ENCODE measurements at places on chromosomes 7 and 10.

GRCh38 chr7:158655931-158656441 lies 48.6 kb downstream of the NCAPG2 start:
- no peak for DNase-seq

DNA sequence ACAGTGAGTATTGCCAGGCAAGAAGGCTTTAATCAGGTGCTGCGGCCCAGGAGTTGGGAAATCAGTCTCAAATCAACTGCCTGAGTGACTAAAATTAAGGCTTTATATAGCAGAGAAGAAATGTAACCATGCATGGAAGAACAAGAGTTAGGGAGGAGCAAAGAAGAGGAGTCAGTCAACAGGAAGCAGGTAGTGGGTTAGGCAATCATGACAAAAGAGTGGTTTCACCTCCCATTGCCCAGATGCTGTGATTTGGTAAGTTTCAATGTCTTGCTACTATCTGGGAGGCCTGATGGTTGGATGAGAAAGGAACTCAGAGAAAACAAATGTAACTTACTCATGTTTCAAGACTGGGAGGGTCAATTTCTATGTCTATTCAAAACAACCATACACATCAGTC lies 998.3 kb downstream of the GATA3 start:
- DNase-seq = no peak

DNA sequence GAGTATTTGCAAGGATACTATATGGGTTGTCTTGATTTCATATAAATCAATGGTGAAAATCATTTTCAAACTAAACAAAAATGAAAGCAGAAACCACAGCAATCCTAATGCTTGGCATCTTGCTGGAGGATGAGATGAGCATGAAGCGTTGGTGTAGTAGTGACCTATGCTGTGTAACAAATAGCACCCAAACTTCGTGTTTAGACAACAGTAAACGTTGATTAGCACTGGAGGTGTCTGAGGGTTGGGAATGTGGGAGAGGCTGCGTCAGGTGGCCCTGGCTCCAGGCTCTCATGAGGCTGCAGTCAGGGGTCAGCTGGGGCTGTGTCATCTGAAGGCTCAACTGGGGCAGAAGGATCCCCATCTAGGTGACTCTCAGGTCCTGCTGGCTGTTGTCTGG lies 67.8 kb downstream of the MICALL2 start:
- peak; percentile 77 for DNase-seq

GRCh38 chr10:91672021-91672608 lies 39.2 kb upstream of the PPP1R3C start:
- peak; percentile 27 for DNase-seq

- no peak for DNase-seq
Measured at GRCh38 chr7:88259656-88260380, 40.0 kb upstream of the SRI start.

DNA sequence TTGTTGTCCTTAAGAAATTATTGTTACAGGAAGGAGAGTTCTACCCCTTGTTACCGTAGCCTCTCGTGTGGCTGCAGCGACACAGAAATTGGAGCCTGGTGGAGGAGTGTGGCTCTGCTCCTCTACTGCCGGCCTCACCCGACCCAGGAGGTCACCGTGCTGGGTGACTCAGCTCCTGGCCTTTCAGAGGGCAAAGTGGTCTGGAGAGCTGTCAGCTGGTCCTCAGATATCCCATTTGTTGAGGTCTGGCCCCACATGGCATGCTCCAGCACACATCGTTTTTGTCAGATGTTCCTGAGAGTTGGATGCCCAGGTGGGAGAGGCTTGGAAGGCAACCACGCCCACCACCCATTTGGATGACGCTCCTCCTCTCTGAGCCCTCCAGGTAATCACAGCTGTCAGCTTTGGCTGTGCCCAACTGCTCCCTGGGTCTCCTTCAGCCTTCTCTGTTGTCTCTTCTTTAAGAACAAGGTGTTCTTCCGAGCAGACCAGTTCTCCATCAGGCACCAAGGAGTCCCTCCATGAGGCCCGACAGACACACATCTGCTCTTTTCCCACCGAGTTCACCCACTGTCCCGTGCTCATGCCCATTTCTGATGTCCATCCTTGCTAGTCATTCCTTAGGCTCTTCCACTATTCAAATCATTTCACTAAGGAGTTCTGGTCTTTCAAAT lies 80.3 kb downstream of the RAMP3 start:
- no peak for DNase-seq

- no peak for DNase-seq
Measured at GRCh38 chr10:110672580-110672919, 28.4 kb downstream of the RBM20 start.

DNA sequence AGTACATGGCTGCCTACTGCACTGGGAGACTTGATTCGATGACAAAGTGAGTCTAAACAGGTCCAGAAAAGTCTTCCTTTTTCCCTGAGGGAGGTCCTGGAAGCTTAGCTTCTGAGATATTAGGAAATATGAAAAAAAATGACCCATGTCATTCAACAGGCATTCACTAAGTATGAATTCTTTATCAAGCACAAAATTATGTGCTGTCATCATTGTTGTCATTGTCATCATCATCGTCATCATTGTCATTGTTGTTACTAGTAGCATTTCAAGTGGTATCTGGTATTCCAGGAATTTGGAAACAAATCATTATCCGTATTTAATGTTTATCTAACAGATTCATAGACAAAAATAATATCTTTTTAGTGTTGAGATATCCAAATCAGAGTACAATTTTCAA lies 49.7 kb upstream of the HECTD2 start:
- DNase-seq = no peak

- DNase-seq = no peak
Measured at GRCh38 chr10:95783741-95784140, 27.8 kb downstream of the ENTPD1 start.

DNA sequence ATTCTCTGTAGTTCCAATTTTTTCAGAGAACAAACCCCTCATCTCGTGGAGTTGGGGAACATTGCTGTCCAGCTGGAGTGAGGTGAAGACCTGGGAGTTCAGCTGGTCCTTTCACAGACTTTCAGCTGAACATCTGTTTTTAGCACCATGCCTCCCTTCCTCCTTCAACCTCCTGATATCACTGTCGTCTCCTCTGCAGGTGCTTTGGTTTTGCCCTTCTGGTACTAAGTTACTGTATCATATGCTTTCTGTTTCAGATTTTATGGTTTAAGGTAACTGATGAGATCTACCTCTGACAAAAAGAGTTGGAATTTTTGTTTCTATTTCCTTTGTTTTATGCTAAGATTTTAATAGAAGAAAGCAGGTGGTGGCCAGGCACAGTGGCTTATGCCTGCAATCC lies 102.9 kb downstream of the ZNF438 start:
- no peak for DNase-seq

GRCh38 chr10:133087045-133087678 lies 562 bp upstream of the ADGRA1 start:
- no peak for DNase-seq

GRCh38 chr7:99558306-99559174 lies at the start of gene ZNF655:
TSS of gene ZNF655 (plus strand) at chr7:99558642. CDS start at chr7:99560560, 1,918 bp downstream.
- peak; percentile 97 for DNase-seq

DNA sequence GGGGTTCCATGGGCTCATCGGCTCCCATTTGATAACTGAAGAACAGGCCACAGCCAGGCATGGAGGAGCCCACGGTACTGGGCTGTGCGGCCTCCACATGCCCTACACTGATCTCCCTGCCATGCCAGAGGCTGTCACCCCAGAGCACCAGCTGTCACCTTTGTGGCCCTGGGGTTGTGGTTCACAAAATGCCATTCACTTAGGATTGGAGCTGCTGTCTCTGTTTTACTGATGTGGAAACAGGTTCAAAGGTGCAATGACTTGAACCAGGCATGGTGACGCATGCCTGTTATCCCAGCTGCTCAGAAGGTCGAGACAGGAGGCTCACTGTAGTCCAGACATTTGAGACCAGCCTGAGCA lies 4.3 kb upstream of the UPK3B start:
- DNase-seq = peak; percentile 60

DNA sequence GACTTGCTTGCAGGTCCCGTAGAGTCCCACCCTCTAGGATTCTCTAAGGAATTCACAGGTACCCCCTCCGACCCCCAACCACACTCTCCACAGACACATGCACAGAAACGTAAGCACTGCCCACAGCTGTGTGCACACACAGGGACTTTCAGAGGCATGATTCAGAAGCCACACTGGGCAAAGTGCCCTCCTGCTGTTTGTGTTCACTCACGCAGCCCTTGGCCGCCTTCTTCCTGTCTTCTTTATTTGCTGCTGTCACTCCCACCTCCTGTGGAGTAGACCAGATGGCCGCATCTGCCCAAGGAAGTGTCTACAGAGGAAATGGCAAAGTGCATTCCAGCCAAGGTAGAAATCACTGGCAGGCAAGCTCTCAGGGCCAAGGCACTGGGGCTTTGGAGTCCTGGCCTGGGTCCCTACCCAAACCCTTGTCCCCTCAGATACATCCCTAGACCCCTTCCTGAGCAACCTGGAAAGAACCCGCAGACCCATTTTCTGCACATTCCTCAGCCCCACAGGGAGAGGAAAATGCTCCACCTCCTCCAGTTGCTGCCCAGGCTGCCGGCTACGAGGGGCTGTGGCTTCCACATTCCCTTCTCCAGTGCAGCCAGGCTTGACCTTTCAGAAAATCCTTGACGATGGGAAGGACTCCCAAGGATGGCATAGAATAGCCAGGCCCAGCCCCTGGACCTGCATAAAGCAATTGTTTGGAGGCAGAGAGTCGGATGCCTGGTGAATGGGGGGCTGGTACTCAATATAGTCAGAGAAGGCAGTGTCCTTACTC lies 21.6 kb upstream of the GIMAP8 start:
- no peak for DNase-seq

DNA sequence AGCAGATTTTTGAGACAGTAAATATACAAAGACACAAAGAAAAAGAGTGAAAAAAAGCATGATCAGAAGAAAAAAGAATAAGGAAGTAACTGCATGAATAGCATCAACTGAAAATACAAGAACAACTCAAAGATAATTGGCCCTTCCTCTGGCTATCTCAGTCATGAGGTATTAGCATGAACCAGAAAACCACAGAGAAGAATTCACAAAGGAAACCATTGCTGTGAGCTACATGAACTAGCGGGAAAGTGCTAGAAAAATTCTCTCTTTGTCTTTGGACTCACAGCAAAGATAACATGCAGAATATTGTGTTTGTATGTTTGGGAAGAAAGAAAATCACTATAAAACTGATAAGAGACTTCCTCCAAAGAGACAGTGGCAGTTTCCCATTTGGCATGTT lies 82.9 kb downstream of the SORCS1 start:
- DNase-seq = no peak

DNA sequence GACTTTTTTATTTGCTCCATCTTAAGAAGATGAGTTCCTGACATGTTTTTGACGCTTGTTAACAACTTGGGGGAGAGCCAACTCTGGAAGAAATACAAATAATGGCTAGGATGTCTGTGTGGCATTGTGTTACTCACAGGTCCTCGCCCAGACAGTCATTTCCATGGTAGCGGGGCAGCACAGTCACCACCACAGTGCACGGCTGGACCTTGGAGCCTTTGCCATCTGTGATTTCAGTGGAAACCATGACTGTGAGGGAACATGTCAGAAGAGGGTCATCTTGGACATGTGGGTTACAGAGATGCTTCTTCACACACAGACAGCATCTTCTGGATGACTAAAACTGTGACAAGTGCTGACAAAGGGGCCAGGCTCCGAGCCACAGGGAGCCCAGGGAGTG lies 74.5 kb downstream of the PKD1L1 start:
- DNase-seq = peak; percentile 82

GRCh38 chr10:129466703-129467358 lies at the start of gene MGMT:
TSS of gene MGMT (plus strand) at chr10:129467241.
- DNase-seq = peak; percentile 99

- DNase-seq = no peak
Measured at GRCh38 chr10:115882021-115882420, 391.0 kb downstream of the GFRA1 start.

DNA sequence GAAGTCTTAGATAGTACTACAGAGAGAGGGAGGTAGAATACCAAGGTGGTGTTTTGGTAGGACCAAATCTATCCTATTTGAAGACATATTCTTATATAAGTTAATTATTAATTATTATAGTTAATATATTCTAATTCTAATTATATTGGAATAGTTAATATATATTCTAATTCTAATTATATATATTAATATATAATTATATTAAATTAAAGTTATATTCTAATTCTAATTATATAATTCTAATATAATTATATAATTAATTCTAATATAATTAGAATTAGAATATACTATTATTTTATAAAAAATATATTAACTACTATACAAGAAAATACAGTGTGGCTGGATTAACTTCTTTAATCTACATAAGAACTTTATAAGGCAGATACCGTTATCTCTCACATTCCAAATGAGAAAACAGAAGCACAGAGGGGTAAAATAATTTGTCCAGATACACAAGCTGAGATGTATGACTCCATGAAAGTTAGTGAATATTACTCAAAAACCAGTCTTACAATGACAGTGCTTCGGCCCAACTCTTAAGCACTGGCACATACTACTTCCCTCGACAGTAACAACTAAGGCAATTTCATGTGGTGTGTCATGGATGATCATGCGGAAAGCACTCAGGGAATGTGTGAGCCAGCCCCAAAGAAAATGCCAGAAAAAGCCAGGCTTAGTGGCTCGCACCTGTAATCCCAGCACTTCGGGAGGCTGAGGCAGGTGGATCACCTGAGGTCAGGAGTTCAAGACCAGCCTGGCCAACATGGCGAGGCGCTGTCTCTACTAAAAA lies 42.6 kb downstream of the TYW1B start:
- DNase-seq = peak; percentile 64

DNA sequence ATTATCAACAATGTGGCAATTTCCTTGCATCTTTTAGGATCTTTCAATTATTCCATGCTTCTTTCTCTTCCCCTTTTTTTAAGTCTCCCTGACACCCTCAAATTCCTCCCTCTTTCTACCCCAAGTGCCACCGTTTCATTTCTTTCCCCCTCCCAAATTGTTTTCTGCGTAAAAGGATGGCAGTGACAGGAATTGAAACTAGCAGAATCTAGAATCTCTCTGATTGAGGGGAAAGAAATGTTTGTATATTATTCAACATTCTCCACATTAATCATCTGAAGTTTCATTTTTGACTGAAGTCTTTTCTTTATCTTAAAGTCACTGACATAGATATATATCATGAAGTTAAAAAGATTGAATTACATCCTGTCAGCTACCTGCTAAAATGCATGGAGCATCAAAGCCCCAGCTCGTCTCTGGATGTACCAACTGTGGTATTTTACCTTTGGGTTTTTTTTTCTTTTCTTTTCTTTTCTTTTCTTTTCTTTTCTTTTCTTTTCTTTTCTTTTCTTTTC lies 633.5 kb downstream of the SORCS3 start:
- no peak for DNase-seq

GRCh38 chr10:78623578-78624215 lies 445.1 kb upstream of the ZMIZ1 start:
- DNase-seq = peak; percentile 90

DNA sequence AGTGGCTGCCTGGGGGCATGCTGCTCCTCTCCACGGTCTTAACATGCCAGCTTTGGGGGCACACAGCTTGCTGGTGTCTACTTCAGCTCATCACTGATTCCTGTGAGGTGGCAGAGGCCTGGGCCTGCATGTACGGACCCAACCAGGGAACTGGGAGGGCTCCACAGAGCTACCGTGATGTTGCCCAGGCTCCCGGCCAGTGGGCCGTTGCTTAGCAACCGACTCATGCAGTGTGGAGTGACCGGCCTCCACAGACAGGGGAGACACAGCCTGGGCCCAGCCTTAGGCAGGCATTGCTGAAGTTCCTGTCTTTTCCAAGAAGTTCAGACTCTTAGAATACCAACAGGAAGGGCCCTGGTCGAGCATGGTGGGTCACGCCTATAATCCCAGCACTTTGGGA lies 25.8 kb upstream of the SH2B2 start:
- peak; percentile 92 for DNase-seq
